GM23248 (cell line): ENCODE measurements at places on chromosomes 16 and 17. TPM values are rescaled to one million over a fixed set of nuclear protein-coding genes. Genes with fewer than 3 reads are reported as not detected.

DNA sequence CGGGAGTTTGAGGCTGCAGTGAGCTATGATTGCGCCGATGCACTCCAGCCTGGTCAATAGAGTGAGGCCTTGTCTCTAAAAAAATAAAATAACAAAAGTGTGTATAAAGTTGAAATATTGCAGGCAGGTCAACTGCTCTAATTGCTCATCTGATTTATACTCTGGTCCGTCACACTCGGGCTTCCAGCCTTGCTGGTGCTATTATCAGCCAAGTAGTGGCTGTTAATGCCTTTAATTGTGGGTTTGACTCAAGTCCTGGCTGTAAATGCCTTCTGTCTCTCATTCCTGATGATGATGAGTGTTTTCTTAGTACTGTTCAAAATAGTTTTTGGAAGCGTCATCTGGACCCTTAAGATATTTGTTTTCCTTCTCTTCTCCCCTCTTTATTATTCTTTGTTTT is 18.4 kb downstream of the SYT17 start:
- no peak for DNase-seq

The CLEC3A gene
- polyA plus RNA-seq, result not detected in 2 replicates

DNA sequence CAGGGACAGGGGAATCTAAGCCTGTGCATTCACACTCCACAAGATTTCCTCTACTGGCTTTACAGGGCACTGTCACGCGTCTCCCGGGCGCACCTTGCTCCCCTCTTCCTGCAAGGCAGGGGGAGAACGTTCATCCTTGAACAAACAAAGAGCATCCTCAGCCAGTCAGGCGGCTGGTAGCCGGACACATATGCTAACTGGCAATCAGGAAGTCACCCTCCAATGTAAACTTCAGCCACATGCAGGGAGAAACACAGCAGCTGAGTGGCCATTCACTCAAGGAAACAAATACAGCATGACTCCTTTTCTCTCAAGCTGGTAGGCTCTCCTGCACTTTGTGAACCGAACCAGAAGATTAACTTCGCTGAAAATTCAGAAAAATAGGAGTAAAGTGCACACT is 10.8 kb upstream of the HSBP1 start:
- no peak for DNase-seq

The SPN gene
- polyA plus RNA-seq, result 0.14 TPM in 1 of 2 replicates, not detected in the other

The HSD17B1 gene
- polyA plus RNA-seq, result 2.6 and 3.0 TPM in 2 replicates

The PLA2G10 gene
- not detected in 2 replicates for polyA plus RNA-seq

GRCh38 chr16:65600629-65601028 is 478.8 kb upstream of the CDH11 start:
- DNase-seq, result peak; percentile 25

GRCh38 chr16:24853830-24854229 is 8.1 kb downstream of the SLC5A11 start:
- DNase-seq, result peak; percentile 66

DNA sequence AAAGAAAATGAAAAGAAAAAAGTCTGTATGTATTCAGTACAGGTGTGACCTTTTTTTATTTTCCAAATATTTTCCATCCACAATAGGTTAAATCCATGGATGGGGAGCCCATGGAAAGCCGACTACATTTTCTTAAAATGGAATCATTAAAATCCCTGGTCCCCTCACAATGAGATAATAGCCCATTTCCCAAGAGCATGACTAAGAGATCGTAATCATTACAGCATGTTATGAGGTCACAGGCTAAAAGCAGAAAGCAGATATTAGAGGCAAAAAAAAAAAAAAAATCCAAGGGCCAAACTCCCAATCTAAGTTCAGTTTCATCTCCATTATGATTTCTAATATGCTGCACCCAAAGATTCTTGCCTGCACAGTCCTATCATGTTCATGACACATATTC is 44.7 kb downstream of the CYTH1 start:
- DNase-seq, result peak; percentile 90

- no peak for DNase-seq
These were observed 304.8 kb downstream of the IRF8 start for GRCh38 chr16:86203557-86204275.

GRCh38 chr17:79464318-79465010 is 146.4 kb downstream of the RBFOX3 start:
- no peak for DNase-seq

DNA sequence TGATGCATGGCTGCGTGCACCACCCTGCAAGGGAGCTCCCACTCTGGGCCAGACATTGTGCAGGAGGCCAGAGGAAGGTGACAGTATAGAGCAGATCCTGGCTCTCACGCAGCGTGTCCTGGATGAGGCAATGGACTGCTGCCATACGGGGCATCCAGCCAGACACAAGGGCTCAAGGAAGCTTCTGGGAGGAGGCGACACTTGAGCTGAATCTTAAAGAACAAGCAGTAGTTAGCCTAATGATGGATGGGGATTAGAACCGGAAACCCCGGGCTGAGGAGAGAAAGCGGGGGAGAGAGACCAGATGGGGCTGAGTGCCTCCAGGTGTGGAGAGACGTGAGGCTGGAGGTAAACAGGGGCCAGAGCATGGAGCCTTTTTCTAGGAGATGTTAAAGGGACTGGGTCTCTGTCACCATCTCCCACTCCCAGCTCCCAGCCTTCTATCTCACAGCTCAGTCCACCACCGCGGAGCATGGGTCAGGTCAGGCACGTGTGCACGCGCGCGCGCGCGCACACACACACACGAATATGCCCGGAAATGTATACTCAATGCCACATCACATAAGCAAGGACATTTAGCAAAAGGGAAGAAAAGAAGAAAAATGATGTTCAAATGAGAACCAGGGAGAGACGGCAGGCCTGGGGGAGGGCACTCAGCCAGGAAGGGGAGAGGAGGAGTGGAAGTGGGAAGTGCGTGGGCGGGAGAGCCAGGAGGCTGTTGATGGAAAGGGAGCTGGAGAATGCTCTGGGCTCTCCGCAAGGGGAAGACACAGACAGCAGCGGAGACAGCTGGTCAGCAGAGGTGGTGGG is 46.3 kb downstream of the CCDC42 start:
- DNase-seq, result peak; percentile 77

DNA sequence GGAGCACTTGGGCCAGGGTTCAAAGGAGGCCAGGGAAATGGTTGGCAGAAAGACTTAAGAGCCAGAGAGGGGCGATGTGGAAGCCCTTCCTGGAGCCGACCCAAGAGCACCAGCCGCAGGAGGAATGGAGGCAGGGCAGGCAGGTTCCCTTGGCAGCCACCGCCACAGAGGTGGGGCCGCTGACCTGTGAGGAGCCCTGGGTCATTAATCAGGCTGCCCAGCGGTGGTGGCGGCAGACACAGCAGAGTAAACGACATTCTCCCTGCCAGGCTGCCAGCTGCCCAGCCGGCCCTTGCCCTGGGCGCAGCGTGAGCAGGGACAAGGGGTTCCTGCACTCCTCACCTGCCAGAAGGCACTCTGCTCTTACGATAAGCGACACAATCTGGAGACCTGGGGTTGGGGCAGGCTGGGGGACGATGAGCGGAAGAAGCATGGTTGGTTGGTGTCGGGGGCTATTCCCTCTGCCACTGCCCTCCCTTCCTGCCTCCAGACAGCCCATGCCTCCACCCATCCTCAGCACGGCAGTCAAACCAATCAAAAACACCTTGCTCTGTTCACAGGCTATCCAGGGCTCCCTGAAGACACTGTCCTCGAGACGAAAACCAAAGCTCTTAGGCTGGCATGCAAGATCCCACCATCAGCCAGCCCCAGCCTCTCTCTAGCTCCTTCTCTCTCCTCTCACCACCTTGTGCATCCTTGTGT is 40.9 kb downstream of the PLXDC1 start:
- DNase-seq, result no peak

The AKTIP gene
- polyA plus RNA-seq, result 23.7 and 25.5 TPM in 2 replicates

- DNase-seq, result no peak
These were observed 19.4 kb downstream of the CLUH start for GRCh38 chr17:2691965-2692780.

DNA sequence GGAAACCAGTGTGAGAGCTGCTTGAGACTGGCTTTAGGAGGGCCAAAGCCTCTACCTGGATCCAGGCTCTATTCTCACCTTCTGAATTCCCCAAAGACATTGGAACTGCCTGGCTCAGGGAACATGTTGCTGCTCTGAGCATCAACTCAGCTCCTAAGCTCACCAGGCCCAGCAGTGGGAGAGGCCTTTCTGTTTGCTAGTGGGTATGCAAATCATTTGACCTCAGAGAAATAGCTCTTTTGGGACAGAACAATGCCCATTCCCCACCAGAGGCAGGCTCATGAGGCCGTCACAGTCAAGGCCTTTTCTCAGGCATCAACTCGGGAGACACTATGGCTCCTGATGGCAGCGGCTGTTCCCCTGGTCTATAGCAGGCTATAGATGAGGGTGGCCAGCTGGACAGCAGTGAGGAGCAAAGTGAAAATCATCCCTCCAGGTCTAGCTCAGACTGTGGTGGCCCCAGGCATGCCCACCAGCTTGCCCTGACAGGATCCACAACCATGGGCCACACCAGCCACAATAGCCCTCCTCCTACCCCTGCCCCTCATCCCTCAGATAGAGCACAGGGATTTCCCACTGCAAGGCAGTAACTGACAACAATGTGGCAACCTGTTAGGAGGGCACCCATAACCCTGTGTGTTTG is 30.4 kb upstream of the GFOD2 start:
- no peak for DNase-seq

- DNase-seq, result no peak
These were observed 57.0 kb downstream of the BMERB1 start for GRCh38 chr16:15491411-15491810.

DNA sequence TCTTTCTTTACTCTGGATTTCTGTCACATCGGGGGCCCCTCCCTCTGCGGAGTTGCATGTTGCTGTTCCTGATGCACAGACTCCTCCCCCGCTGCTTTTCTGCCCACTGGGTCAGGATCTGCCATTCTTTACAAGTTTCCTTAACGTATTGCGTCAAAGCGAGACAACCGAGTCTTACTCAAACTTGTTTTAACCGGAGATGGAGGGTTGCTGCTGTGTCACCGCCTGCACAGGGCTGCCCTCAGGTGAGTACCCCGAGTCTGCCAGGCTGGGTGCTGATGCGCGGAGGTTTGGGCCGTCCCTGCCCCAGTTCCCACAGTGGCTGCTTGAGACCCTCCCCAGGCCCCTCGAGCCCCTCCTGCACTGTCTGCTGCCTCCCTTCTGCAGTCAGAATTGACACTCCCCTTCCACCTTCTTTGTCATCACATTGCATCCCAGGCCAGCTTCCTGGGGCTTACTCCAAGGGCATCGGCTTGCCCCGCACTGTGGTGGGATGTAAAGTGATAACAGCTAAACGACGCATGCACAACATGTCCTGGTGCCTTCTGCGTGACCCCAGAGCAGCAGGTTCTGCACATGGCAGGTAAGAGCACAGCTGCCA is 19.3 kb downstream of the CARHSP1 start:
- DNase-seq, result peak; percentile 61

DNA sequence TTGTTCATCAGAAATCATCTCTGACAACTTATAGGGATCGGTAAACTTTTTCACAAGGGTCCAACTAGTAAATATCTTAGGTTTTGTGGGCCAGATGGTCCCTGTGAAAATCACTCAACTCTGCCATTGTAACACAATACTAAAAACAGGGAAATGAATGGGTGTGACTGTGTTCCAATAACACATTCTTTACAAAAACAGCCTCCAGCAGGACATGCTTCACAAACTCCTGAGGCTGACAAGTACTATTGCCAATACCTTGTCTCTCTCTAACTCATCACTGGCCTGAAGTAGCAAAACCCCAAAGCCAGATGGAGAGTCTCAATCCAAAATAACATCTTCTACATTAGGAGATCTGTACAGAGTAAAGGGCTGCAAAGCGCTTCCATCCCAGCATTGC is 312.3 kb downstream of the TOX3 start:
- DNase-seq, result no peak

DNA sequence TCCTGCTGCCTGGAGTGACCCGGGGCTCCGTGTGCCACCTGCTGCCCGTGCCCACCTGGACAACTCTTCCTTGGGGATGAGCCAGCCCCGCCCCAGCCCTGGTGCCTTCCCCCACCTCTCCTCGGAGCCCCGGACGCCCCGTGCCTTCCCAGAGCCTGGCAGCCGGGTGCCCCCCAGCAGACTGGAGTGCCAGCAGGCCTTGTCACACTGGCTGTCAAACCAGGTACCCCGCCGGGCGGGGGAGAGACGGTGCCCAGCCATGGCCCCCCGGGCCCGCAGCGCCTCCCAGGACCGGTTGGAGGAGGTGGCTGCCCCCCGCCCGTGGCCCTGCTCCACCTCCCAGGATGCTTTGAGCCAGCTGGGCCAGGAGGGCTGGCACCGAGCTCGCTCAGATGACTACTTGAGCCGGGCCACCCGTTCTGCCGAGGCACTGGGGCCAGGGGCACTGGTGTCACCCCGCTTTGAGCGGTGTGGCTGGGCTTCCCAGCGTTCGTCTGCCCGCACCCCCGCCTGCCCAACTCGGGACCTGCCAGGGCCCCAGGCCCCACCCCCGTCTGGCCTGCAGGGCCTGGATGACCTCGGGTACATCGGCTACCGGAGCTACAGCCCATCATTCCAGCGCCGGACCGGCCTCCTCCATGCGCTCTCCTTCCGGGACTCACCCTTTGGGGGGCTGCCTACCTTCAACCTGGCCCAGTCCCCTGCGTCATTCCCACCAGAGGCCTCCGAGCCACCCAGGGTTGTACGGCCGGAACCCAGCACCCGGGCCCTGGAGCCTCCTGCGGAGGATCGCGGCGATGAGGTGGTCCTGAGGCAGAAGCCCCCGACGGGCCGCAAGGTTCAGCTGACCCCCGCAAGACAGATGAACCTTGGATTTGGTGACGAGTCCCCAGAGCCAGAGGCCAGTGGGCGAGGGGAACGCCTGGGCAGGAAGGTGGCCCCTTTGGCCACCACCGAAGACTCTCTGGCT is 38.4 kb downstream of the ARHGAP23 start:
- DNase-seq, result peak; percentile 20

DNA sequence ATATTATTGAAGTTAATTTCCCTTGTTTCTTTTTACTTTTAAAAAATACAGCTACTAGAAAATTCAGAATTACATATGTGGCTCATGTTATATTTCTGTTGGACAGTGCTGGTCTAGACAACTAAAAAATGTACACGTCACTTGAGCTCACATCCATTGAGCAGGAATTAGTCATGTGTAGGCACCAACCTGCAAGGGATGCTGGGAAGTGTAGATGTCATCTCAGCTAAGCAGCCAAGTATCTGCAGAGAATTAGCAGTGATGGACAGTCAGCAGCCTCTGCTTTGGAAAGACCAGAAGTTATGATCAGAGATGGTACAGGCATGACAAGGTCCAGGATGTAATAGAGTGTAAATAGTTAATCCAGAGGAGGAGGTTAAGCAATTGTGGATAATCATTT is 87.1 kb upstream of the HS3ST2 start:
- peak; percentile 7 for DNase-seq

GRCh38 chr16:22191532-22192260 is 14.4 kb upstream of the EEF2K start:
- DNase-seq, result peak; percentile 54

The CDRT15 gene
- not detected in 2 replicates for polyA plus RNA-seq
